ENCODE measurements at places on chromosomes 7 and 10.

- no peak for DNase-seq
Observed at GRCh38 chr10:110069502-110069982, 61.8 kb downstream of the ADD3 start.

DNA sequence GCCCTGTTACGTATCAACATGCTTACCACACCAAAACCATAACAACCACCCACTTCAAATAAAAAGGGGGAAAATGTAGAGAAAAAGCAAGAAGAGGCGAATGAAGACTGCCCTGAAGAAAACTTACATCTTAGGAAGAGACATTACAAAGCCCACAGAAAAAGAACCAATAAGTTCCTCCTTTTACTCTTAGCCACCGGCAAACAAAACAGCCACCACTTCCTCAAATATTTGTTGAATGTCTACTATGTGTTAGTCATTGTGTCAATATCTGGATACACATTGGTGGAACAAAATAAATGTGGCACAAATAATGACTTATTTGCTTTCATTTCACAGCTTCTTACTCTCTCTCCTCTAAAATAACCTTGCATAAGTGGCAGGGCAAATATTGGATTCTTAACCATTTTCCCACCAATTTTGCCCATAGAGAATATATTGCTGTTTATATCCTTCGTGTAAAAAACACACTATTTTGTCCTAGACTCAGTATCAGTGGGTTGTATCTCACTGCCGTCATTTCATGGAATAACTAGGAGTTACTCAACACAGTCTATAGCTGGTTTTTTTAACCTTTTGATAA, 106.8 kb downstream of the ANK3 start:
- no peak for DNase-seq

DNA sequence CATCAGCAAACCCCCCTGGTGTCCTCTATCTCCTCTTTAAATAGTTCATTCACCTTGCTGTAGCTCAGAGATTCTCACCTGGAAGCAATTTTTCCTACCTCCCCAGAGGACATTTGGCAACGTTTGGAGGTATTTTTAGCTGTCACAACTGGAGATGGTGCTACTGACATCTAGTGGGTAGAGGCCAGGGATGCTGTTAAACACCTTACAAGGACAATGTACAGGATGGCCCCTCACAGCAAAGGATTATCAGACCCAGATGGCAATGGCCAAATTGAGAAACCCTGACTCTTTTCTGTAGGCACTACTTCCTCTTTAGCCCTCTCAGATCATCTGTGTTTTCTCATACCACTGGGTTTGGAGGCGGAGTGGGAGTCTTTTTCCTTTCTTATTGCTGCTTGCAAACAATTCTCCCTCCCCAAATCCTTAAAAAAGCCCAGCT, 13.2 kb upstream of the TRA2A start:
- DNase-seq, result no peak

DNA sequence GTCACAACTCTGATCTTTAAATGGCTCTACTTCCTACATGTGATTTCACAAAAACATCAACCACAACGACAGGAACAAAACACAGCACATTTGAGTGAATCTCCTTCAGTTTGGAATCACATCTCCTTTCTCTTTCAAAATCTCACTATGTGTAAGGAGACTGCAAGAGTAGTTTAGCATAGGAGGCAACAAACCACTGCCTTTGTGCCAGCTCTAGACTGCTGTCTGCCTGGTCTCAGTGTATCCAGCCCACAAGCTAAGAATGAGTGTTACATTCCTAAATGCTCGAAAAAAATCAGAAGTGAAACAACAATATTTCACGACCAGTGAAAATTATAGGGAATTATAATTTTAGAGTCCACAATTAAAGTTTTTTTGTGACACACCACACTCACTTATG, 217.0 kb upstream of the STEAP4 start:
- DNase-seq, result no peak

DNA sequence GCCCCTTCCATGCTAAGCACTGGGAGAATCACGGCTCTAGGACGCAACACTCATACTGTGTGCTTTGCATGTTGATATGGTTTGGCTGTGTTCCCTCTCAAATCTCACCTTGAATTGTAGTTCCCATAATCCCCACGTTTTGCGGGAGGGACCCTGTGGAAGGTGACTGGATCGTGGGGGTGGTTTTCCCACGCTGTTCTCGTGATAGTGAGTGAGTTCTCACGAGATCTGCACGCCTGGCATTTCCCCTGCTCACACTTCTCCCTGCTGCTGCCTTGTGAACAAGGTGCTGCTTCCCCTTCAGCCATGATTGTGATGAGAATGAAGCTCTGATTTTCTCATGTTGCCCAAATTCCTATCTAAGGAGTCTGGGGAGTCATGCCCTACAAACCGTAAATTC, 53.0 kb upstream of the ADGRA1 start:
- DNase-seq, result no peak

GRCh38 chr10:96096958-96097357, 33.1 kb upstream of the ZNF518A start:
- no peak for DNase-seq

DNA sequence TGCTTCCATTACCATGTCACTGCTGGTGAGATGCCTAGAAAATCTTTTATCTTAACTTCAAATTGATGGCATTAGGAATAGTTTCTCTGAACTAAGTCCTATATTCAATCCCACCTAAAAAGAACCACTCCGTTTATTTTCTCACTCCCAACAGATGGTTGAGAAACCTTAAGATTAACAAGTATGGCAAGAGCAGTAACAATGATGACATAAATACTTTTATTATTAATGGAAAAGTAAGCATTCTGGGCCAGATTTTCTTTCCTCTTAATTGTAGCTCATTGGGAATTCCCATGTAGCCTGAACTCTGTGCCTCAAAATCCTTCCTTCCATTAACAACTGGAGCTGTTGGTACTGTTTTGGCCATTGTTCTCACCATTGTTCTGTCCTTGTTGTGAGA, 21.1 kb upstream of the FAM13C start:
- no peak for DNase-seq

- no peak for DNase-seq
Observed at GRCh38 chr10:49827297-49827696, 65.2 kb upstream of the OGDHL start.

GRCh38 chr7:69939317-69939716, 341.0 kb downstream of the AUTS2 start:
- DNase-seq, result no peak

- no peak for DNase-seq
Observed at GRCh38 chr7:113197274-113197673, 78.9 kb upstream of the SMIM30 start.

DNA sequence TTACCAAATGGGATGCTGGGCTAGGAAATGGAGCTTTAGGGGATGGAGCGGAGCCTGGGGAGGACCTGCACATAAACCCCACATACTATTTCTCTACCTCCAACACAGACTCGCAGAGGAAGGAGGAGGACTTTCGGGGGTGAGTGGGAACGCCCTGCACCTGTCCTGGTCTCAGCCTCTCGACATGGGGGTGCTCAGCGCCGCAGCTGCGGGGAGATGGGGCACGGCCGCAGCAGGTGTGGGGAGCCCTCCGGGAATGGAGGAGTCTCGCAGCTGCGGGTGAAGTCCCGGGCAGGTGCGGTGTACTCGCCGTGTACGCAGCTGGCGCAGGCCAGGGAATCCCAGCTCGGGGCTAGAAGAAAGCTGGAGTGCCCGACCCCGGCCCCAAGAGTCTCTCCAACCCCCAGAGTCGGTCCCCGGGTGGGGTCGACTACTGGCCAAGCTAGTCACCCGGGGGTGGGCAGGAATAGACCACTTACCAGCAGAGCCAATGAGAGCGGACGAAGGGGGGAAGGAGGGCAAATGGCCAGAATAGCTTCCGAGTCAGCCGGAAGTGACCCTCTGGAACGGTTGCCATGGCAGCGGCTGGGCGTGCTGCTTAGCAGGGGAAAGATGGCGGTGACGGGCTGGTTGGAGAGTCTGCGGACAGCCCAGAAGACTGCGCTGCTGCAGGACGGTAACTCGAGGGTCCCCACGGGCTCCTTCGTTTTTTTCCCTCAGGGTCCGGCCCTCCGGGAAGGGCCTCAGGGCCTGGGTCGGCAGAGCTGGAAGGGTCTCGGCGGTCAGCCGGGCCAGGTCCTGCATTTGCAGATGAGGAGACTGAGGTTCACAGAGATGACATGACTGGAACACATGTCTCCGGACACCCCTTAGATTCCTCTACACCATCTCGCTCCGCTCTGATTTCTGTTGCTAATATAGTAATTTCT, at the start of the genes DPCD and POLL:
Gene DPCD (plus strand): TSS at position 597 of the 929 bp plus-strand sequence. CDS start 16 bp downstream, at position 613.
Gene POLL (minus strand): TSS at position 533 of the 929 bp plus-strand sequence. CDS start 897 bp downstream, outside the sequence.
- peak; percentile 91 for DNase-seq

- DNase-seq, result no peak
Observed at GRCh38 chr7:90669492-90669891, 73.4 kb downstream of the CDK14 start.

DNA sequence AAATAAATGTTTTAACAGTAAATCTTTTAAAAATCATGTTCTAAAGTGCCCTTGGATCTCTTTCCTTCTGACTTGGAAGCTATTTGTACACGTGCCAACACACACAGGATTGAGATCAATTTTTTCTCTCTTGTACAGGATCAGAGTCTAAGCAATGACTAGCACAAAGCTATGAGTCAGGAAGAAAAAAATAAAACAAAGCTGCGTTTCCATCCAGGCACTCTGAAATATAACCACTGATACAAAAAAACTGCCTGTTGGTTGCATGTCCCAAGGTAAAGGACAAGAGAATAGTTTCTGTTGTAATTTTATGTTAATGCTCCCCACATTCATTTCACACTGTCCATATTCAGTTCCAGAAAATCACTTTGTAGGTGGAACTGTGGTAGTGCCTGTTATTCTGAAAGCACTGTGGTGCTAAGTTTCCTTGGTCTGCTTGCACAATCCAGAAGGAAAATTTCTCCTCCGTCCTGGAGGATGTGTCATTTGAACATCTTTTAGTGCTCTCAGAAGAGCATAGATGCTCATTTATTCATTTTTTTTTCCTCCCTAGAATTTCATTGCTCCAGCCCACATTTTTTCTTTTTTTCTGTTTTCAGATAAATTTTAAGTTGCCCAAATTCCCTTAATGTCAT, 113.4 kb downstream of the PLXDC2 start:
- DNase-seq, result no peak

DNA sequence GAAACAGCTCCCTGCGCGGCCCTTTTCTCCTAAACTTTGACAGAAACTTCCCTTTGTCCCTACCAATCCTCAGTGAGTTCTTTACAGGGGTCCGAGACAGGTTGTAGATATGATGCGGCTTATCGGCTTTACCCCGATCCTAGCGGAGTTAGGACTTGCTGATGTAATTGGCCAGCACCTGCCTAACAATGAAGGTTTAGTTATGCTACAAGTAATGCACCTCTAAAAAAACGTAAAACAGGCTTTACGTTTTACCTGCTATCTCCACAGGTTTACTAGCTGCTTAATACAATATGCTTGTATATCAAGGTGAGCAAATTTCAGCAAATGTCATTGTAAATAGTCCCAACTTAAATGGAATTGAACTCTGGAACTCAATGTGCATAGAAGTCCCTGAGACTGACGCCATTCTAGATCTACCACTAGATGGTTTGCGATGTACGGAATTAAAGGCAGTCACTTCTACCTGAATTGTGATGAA, 697 bp upstream of the SNX13 start:
- DNase-seq, result no peak

- no peak for DNase-seq
Observed at GRCh38 chr7:131124001-131124629, 203.6 kb upstream of the MKLN1 start.

All from iPS DF 6.9 (cell line).